A673 (cell line): ENCODE measurements at places on chromosomes 12 and 14. TPM values are rescaled to one million over a fixed set of nuclear protein-coding genes. Genes with fewer than 3 reads are reported as not detected.

DNA sequence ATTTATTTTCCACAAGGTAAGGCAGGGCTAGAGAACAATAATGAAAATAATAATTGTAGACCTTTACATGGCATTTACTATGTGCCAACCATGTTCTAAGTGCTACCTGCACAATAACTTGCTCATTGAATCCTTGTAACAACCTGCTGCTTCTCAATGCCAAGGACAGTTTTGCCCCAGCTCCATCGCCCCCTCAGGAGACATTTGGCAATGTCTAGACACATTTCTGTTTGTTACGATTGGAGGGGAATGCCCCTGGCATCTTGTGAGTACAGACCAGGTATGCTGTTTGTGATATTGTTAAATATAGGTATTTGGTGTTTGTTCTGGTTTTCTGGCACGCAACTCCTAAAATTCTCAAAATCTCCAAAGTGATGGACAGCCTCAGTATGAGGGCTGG, 8.1 kb upstream of the ATXN2 start:
- no peak overlapping the region for H3K4me3 ChIP-seq
- no peaks in the 10 kb centered on the region for H3K4me1 ChIP-seq
- no peaks in the 10 kb centered on the region for H3K27me3 ChIP-seq
- no peak overlapping the region for H3K27ac ChIP-seq

DNA sequence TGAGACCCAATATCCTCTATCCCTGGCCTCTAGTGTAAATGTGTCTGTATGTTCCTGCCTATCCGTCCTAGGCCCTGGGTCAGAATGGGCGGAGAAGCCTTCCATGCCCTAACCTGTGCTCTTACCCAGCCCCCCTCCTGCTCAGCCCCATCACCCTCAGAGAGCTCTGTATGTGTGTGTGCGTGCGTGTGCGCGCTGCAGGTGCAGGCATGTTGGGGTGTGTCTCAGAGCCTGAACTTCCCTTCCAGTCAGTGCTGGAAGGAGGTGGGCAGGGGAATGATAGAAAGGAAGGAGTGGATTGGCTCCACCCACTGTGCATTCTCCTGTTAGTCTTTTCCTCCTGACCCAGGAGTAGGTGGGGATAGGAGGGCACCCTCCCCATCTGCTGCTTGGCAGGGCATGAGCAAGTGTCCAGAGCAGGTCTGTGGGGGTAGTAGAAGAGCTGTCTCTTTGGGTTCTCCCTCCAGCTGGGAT, 7.2 kb downstream of the NAB2 start:
- no peak for DNase-seq
- H3K27me3 ChIP-seq = no peaks in the 10 kb centered on the region
- H3K4me3 ChIP-seq = no peak overlapping the region

The MSRB3 gene
- 2.1 and 2.8 TPM in 2 replicates for total RNA-seq

The KLHL33 gene
- total RNA-seq = 0.04 and 0.13 TPM in 2 replicates

The RNFT2 gene
- total RNA-seq = 36.4 and 38.5 TPM in 2 replicates
